ENCODE measurements at places on chromosomes 4 and X.

DNA sequence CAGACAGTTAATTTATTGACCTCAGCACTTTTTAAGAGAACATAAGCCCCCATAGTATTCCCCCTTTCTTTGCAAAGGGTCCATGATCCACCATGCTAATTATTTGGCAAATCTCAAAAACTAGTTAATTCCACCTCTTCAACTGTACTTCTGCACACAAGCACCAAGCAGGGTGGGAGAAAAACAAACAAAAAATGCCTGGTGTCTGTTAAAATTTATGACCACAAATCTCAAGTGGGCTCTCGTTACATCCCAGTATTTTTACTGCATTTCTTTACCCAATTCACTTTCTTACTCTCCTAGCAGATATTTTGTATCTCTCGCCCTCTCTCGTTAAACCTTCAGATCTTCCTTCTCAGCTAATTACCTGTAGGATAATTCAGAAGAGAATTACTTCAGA is 6.1 kb downstream of the ARSJ start:
- DNase-seq: no peak

GRCh38 chrX:134645936-134646543 is 12.2 kb downstream of the PLAC1 start:
- no peak for DNase-seq

- DNase-seq: no peak
These were observed 627.0 kb upstream of the ATOH1 start for GRCh38 chr4:93201471-93202096.

DNA sequence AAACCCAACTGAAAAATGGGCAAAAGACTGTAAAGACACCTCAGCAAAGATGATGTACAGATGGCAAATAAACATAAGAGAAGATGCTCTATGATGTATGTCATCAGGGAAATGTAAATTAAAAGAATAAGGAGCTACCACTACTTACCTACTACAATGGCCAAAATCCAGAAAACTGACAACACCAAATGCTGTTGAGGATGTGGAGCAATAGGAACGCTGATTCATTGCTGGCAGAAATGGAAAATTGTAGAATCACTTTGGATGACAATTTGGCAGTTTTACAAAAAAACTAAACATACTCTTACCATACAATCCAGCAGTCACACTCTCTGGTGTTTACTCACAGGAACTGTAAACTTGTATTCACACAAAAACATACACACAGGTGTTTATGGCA is 222.3 kb upstream of the LDB2 start:
- DNase-seq: no peak

GRCh38 chr4:6005175-6005574 is 13.1 kb downstream of the C4orf50 start:
- no peak for DNase-seq

- DNase-seq: no peak
These were observed 211.1 kb downstream of the GLUD2 start for GRCh38 chrX:121258545-121258944.

Measured in activated T-cell treated with anti-CD3 and anti-CD28 coated beads for 4 hours (primary cell).